ENCODE measurements at places on chromosomes 2 and 18.

GRCh38 chr2:54499661-54500060, 43.5 kb downstream of the SPTBN1 start:
- no peaks in the 10 kb centered on the region for H3K36me3 ChIP-seq
- no peaks in the 10 kb centered on the region for H3K27me3 ChIP-seq
- H3K27ac ChIP-seq: no peak overlapping the region

DNA sequence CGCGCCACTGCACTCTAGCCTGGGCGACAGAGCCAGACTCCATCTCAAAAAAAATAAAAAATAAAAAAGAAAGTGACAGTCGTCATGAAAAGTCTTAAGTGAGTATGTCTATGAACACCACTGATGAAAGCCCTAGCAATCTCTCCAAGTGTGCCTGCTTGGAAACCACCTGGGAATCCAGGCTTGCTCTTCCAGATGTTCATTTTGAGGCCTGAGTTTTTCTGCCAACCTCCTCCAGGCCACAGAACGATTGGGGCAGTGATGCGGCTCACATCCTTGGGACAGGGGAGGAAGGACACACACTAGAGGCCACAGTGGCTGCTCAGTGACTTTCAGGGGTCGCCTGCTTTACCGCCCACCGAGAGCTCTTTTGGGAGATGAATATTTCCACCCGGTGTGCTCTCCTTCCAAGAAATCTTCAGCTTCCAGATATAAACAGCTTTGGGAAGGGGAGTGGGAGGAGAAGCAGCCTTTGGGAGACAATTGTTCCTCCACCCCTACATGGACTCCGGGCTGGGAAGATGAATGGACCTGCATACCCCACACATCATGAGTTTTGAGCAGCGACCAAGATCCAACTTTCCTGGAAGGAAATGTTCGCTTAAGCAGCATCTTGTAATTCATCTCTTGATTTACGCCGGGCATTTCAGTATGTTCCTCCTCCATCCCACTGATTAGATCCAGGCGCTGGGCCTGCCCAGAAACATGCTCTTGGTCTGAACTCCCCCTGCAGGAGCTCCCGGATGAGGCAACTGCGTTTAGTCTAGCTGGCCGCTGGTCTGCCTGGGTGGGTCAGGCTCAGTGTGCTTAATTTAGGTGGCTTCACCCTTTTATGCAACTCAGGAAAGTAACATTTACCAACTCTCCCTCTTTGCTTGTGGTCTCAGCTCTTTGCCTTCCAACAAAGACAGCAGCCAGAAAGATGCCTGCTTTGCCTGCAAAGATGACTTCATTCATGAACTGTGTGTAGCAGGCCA, 6.2 kb upstream of the ARMC9 start:
- H3K4me3 ChIP-seq: no peak overlapping the region
- H3K27ac ChIP-seq: peak overlapping the region; percentile 69
- H3K36me3 ChIP-seq: no peaks in the 10 kb centered on the region
- peak; percentile 93 for DNase-seq
- H3K4me1 ChIP-seq: no peaks in the 10 kb centered on the region

DNA sequence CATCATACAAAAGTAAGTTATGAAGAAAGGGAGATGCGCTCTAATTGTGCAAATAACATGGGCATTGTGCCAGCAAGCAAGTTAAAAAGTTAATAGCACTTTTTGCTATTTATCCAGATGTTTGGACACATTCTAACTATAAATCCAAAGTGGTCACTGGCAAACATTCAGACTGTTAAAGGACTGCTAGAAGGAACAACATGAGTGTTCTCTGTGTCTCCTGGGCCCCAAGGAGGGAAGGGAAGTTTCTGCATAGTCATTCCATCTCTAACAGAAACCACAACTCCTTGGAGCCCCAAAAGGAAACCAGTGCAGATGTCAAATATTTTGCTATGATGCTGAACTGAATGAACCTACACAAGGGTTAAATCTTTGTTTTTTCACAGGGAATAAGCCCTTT, 213.3 kb upstream of the HNRNPA3 start:
- H3K36me3 ChIP-seq: no peaks in the 10 kb centered on the region
- no peak for DNase-seq
- H3K4me3 ChIP-seq: no peak overlapping the region
- no peak overlapping the region for H3K27ac ChIP-seq
- no peaks in the 10 kb centered on the region for H3K27me3 ChIP-seq
- H3K4me1 ChIP-seq: no peaks in the 10 kb centered on the region

GRCh38 chr18:49591271-49591670, 29.4 kb downstream of the LIPG start:
- H3K4me1 ChIP-seq: no peaks in the 10 kb centered on the region
- H3K27ac ChIP-seq: no peak overlapping the region
- no peaks in the 10 kb centered on the region for H3K27me3 ChIP-seq

GRCh38 chr2:28408764-28409599, 16.3 kb downstream of the FOSL2 start:
- no peaks in the 10 kb centered on the region for H3K27me3 ChIP-seq
- H3K4me1 ChIP-seq: no peaks in the 10 kb centered on the region
- H3K36me3 ChIP-seq: peaks cover 7% of the 10 kb centered on the region
- DNase-seq: peak; percentile 73

DNA sequence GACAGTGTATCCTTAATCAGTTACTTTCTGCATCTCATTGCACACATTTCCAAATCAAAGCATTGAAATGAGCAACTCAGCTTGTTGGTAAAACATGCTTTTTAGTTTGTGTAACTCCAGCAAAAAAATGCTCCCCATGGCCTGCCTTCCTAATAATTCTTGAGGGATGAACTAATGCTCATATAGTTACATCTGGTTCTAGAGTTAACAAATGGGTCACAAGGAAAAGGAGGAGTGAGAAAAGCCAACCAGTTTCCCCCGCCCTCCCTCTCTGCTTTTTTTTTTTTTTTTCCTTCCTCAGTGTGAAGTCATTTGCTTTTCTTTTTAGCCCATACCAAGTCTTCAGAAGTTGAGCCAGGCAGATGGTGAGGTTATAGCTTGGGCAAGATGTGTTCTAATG, 231.7 kb downstream of the MTX2 start:
- no peak overlapping the region for H3K4me3 ChIP-seq
- H3K36me3 ChIP-seq: no peaks in the 10 kb centered on the region
- peaks cover 3% of the 10 kb centered on the region for H3K4me1 ChIP-seq

- H3K27ac ChIP-seq: no peak overlapping the region
- H3K27me3 ChIP-seq: no peaks in the 10 kb centered on the region
- H3K4me3 ChIP-seq: peak overlapping the region; percentile 1
- peak; percentile 79 for DNase-seq
- H3K4me1 ChIP-seq: no peaks in the 10 kb centered on the region
Observed at GRCh38 chr2:636641-637405, 40.4 kb downstream of the TMEM18 start.

DNA sequence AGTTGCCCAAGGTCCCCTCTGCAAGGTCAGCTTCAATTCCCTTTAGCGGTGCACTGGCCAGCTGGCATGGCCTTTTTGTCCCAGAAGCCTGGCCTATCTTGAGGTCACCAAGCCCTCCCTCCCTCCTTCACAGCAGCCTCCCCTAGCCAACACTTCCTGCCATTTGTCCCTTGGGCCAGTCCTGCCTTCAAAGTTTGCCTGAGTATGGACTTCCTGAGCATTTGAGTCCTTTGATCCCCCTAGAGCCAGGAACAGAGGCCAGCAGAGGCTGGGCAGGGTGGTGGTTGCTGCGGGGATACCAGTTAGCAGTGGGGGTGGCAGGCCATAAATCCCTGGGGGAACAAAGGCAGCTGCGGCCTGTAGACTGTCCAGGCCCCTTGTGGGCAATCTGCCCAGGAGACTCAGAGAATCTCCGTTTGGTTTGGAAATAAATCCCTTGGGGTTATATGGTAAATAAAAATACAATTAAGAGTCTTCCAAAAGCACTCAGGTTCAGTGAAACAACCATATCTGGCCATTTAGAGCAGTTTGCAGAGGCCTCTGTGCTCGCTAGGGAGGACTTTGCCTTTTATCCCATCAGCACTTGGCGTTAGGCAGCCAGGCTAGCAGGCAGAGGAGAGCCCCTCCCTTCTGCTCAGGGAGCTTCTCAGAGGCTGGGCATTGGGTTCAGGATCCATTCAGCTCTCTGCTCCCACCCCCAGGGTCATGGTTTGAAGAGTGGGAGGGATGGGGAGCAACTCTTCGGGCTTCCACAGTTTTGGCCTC, 3.1 kb upstream of the HES6 start:
- no peak for DNase-seq
- no peaks in the 10 kb centered on the region for H3K4me1 ChIP-seq
- H3K4me3 ChIP-seq: no peak overlapping the region

- H3K27me3 ChIP-seq: no peaks in the 10 kb centered on the region
- no peak overlapping the region for H3K4me3 ChIP-seq
- H3K36me3 ChIP-seq: no peaks in the 10 kb centered on the region
- DNase-seq: no peak
Observed at GRCh38 chr2:96104487-96104861, 11.9 kb downstream of the ADRA2B start.

GRCh38 chr18:63258749-63259566, 60.6 kb downstream of the BCL2 start:
- H3K4me1 ChIP-seq: no peaks in the 10 kb centered on the region
- H3K4me3 ChIP-seq: no peak overlapping the region
- H3K27me3 ChIP-seq: no peaks in the 10 kb centered on the region
- no peaks in the 10 kb centered on the region for H3K36me3 ChIP-seq
- no peak overlapping the region for H3K27ac ChIP-seq
- DNase-seq: no peak

DNA sequence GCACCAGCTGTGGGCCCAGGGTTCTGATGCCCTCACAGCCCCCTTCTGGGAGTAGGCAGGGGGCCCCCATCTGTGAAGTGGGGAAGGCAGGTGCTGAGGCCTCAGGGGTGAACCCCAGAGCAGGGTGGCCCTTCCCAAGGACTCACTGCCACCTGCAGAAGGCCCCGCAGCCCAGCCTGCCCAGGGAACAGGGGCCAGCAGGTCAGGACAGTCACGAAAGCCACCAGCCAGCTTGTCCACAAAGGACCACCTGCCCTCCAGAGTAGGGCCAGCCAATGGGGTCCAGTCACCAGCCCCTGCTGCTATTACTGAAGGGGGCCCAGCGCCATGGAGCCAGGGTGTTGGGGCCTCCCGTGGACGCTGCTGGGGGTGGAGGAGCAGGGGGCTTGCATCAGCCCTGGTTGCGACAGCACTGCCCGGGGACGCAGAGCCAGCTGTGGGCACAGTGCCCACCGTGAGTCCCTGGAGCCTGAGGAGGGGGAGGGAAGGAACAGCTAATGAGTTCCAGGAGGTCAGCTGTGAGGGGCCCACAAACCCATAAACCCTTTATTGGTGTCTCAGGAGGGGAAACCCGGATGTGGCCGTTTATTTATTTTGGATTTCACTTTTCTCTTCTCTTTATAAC, 11.5 kb upstream of the SNED1 start:
- DNase-seq: peak; percentile 76
- H3K4me3 ChIP-seq: no peak overlapping the region
- H3K27ac ChIP-seq: no peak overlapping the region
- H3K27me3 ChIP-seq: no peaks in the 10 kb centered on the region

DNA sequence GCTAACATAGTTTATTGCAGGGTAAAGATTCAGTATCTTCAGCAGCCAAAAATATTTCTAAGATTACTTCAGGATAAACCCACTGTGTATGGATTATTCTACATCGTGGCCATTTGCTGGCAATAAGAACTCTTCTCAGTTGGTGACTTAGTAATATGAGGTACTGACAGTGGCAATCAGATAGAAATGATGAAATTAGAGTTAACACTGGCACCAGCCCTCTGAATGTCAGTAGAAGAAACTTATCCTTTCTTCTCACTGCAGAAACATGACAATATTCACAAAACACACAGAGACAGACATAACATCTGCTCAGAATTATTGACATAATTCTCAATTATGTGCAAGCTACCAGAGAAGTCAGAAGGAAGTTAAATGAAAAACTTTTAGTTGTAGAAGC, 246.3 kb upstream of the COL3A1 start:
- no peaks in the 10 kb centered on the region for H3K4me1 ChIP-seq
- no peak overlapping the region for H3K4me3 ChIP-seq
- H3K27ac ChIP-seq: no peak overlapping the region
- H3K27me3 ChIP-seq: no peaks in the 10 kb centered on the region
- H3K36me3 ChIP-seq: no peaks in the 10 kb centered on the region
- DNase-seq: no peak

- H3K27me3 ChIP-seq: no peaks in the 10 kb centered on the region
- H3K27ac ChIP-seq: no peak overlapping the region
- H3K36me3 ChIP-seq: no peaks in the 10 kb centered on the region
- H3K4me1 ChIP-seq: no peaks in the 10 kb centered on the region
- no peak overlapping the region for H3K4me3 ChIP-seq
Observed at GRCh38 chr2:107931412-107931811, 54.9 kb upstream of the SLC5A7 start.
